Naive B cell (primary cell): ENCODE measurements at places on chromosomes 16 and 17. TPM values are rescaled to one million over a fixed set of nuclear protein-coding genes. Genes with fewer than 3 reads are reported as not detected.

The PIRT gene
- polyA plus RNA-seq: not detected

The CCL22 gene
- polyA plus RNA-seq: not detected

The LITAFD gene
- polyA plus RNA-seq: not detected

The MOSMO gene
- polyA plus RNA-seq: 7.1 TPM

The STX8 gene
- polyA plus RNA-seq: 141 TPM

The LCMT1 gene
- polyA plus RNA-seq: 20.2 TPM

The ZFHX3 gene
- 0.24 TPM for polyA plus RNA-seq

The HSF5 gene
- 1.3 TPM for polyA plus RNA-seq

The ADAD2 gene
- not detected for polyA plus RNA-seq

The GPR179 gene
- polyA plus RNA-seq: not detected

The KRT38 gene
- not detected for polyA plus RNA-seq
